ENCODE measurements at places on chromosomes 11 and 22.
A peak's percentile ranks its signal among the peaks of the same experiment; 100 is the strongest.

GRCh38 chr11:44313761-44314489 lies 4.0 kb upstream of the ALX4 start:
- DNase-seq, result no peak

DNA sequence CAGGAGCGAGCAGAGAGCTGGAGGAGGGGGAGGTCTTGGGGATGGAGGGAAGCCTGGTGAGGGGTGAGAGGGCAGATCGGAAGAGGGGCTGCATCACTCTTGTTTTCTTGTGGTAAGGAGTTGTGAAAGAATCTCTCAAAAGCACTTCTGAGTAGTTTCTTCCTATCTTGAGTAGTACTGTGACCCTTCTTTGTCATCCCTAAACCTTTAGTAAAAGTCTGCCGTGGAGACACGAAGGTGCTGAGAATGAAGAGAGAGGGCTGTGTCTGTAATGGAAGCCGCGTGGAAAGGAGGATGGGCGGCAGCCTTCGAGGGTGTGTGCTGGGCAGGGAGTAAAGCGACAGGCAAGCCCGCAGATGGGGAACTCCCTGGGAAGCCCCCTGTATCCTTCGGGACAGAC lies 237.8 kb downstream of the TBC1D22A start:
- DNase-seq, result no peak

DNA sequence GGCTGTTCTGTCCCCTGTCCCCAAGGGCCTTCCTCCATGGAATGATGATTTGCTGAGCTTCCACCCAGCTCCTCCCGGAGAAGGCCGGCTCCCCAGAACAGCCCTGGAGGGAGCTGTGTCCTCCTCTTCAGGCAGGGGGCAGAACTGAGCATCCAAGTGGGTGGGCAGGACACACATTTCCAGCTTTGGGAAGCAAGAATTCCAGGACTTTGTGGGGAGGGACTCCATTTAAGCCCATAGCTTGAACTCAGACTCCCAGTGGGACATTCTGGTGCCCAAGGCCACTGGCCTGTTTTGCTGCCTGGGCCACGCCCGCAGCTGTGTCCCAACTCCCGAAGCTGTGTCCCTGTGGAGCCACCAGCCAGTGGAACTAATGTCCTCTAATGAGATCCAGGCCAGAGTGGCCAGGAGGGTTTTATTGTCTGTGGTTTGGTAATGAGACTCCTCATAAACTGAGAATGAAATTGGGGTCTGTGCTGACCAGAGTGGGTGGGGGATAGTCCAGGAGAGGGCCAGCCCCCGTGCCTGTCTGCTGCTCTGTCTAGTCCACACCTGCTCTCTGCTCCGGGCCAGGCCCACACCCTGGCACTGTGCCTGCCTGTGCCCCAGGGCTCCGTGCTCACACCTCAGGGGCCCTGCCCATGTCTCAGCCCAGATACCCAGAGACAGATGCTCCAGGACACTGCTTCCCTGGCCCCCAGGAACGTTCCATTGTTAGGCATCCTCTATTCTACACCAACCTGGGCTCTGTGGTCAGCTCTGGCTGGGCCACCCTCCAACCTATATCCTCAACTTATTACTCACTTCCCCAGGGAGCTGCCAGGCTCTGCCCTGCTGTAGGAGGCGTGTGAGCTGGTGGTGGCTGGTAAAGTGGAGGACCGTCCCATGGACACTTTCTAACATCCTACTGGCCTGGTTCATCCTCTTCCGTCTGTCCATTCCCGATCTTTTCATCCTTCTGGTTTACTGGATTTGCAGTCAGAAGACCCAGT lies 7.6 kb downstream of the NECTIN1 start:
- no peak for DNase-seq

DNA sequence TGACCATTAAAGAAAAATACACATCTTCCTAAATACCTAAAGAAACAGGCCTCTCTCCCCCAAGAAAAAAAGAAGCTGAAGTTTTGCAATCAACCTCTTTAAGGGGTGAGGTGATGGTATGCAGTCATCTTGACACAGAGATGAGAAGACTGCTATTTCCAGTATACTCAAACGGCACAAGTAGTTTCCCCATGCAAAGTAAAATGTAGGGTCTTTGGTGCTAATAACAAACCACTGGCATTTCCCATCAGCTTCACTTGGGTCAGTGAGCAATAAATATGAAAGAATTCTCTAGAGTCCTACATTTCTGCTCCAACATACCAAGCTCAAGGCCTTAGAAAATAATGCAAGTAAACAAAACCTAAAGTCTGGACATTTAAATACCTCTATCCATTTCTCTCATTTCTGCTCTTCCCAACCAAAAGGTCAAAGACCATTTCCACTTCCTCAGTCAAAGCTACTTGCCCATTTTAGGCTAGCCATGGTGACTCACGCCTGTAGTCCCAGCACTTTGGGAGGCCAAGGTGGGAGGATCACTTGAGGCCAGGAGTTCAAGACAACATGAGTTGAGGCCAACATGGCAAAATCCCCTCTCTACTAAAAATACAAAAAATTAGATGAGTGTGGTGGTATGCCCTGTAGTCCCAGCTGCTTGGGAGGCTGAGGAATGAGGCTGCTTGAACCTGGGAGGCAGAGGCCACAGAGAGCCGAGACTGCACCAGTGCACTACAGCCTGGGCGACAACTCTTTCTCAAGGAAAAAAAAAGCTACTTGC lies 39.5 kb upstream of the CHRNA10 start:
- no peak for DNase-seq

DNA sequence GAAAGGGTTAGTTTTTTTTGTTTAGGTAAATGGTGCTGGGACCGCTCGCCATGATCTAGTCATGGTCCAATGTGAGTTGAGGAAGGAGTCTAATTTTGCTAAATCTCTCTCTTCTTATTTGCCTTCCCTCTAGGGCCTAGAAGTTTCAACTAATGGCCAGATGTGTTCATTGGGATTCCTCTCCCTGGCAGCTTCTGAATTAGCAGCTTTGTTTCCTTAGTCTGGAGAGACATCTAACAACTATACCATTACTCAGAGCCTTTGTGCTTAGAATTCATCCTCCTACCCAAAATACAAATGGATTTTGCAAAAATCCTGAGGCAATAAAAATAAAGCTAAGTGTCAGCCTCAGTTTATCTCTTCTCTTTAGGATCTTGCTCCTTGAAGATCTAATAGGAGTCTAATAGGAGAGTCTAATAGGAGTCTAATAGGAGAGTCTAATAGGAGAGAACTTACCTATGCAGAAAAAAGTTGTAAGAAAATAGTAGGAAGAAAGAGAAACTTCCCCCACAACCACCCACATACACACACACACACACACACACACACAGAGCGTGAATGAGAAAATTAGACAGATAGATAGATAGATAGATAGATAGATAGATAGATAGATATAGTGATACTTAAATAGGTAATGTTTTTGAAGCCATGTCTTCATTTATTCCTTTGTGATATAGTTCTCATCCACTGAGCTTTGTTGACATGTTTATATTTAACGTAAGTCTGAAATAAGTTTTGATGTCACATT lies 980.5 kb upstream of the CNTN5 start:
- DNase-seq, result no peak

DNA sequence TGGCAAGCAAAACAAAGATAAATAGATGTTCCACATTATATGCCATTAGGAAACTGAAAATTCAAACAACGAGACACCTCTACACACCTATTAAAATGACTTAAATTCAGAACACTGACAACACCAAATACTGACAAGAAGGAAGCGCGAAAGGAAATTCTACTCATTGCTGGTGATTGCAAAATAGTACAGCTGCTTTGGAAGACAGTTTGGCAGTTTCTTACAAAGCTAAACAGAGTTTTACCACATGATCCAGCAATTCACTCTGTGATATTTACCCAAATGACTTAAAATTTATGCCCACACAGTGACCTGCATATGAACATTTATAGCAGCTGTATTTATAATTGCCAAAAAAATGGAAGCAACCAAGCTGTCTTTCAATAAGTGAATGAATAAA lies 232.6 kb downstream of the CASP12 start:
- DNase-seq, result no peak

DNA sequence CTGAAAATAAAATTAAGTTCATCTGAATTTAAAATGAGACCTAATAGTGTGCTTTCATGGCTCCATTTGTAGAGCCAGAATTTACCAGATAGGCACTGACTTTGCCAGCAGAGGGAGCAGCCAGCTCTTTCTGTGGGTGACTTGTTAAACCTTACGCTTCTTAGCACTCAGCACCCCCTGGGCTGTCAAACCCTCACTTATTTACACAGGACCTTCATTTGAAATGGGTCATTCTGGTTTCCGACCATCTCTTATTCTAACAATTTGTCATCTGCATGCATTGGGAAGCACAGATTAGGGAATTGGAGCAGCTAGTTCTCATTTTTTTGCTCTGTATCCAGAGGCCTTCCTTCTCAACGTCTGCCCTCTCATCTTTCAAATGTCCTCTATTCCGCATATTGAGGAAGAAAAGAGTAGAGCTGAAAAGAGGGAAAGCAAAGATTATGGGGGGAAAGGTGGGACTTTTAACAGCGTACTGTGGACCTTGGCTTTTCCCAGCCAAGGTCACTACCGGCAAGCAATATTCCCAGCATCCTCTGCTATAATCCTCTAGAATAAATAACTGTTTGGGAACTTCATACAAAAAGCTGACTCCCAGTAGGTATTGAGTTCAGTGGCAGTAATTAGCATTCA lies 3.1 kb downstream of the ASRGL1 start:
- DNase-seq, result peak; percentile 47

DNA sequence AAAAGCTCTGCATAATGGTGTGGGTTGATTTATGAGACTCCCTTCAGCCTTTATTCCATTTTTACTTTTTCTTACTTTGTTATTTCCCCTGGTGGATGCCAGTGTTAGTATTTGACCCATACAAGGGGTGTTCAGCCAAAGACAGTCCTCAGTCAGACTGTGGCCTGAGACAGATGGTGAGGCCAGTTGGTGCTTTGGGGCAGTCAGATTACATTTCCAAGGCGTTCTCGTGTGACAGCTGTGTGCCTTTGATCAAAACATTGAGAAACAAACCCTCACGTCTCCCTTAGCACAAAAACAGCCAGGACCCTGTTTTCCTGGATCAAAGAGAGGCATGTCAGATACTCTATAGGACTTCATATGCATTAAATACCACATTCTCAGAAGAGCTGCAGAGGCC lies 31.3 kb upstream of the SLN start:
- no peak for DNase-seq

- DNase-seq, result no peak
These were observed 255.6 kb upstream of the CADM1 start for GRCh38 chr11:115759622-115760460.

- no peak for DNase-seq
These were observed 48.1 kb downstream of the WNT7B start for GRCh38 chr22:45928726-45929368.

- DNase-seq, result peak; percentile 11
These were observed at the start of gene ELMOD1 for GRCh38 chr11:107590460-107591377. Gene ELMOD1, plus strand, starts transcription at chr11:107591147. Its CDS starts 27,043 bp downstream, at chr11:107618190.

Data from effector memory CD8-positive, alpha-beta T cell (primary cell).